ENCODE measurements at places on chromosomes 6 and 20. TPM values are rescaled to one million over a fixed set of nuclear protein-coding genes. Genes with fewer than 3 reads are reported as not detected.
A peak's percentile ranks its signal among the peaks of the same experiment; 100 is the strongest.

The SLC17A1 gene
- total RNA-seq, result not detected

DNA sequence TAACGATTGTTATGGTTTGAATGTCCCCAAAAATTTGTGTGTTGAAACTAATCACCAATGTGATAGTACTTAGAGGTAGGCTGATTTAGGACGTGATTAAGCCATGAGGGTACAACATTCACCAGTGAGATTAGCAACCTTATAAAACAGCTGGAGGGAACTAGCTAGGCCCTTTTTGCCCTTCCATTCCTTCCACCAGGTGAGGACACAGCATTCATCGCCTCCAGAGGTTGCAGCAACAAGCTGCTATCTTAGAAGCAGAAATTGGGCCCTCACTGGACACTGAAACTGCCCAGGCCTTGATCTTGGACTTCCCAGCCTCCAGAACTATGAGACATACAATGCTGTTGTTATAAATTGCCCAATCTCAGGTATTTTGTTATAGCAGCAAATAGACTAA is 340.7 kb upstream of the JARID2 start:
- H3K4me3 ChIP-seq, result no peak overlapping the region
- no peaks in the 10 kb centered on the region for H3K4me1 ChIP-seq
- no peaks in the 10 kb centered on the region for H3K27me3 ChIP-seq
- H3K36me3 ChIP-seq, result no peaks in the 10 kb centered on the region

DNA sequence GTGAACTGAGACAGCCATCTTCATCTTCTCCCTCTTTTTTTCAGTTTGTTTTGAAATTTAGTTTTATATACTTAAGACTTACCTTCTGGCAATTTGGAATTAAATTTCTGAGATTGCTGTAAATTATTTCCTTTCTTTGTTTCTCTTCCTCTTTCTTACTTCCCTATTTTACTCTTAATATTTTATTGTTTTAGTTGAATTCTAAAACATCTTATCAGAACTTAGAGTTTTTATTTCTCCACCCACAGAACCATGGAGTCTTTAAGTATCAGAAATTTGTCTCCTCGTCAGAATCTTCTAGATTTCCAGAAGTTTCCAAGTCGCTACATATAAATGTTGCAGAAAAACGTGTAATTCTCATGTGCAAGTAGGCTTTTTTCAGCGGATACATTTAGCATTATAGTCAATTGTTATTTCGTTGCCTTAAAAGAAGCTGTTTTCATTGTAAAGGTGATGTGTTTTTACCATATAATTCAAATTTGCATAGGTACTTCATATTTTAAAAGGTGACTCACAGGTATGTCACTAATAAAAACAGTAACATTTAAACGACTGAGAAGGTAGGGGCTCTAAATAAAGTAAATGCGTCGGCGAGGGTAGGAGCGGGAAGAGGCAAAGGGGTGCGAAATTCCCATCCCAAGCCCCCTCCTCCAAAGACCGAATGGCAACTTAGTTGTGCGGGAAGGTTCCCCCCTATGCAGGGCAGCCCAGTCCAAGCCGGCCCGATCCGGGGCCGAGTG is 866 bp upstream of the MYO6 start:
- H3K36me3 ChIP-seq, result no peaks in the 10 kb centered on the region
- peak overlapping the region; percentile 85 for H3K27ac ChIP-seq
- H3K27me3 ChIP-seq, result no peaks in the 10 kb centered on the region
- peak overlapping the region; percentile 99 for H3K4me3 ChIP-seq

DNA sequence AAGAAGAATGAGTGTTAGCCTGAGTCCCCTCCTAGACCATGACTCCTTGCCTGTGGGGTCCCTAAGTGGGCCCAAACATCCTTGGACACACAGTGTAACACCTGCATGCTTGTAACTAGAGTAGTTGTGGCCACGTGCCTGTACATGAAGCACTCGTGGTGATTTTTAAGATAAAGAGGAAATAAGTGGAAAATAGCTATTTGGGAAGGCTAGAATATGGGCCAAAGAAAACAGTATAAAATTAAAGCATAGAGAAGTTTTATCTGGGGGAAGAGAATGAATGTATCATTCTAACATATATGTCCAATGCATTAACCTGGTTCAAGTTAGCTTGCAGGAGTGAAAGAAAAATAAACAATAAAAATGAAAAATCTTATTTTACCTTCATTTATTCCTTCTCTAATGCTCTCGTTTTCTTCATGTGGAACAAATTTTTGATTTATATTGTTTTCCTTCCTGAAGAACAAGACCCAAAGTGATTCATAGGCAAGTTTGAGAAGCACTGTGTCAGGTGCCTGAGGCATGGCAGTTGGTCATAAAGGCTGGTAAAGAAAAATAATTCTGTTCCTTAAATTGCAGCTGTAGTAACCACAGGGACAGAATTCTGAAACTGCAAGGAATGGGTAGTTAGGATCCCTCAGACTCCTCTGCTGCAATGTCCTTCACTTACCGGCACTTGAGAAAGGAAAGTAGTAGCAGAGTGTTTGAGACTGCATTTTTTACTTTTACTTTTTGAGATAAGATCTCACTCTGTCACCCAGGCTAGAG is 8.5 kb upstream of the CST3 start:
- H3K4me3 ChIP-seq, result no peak overlapping the region
- DNase-seq, result no peak
- no peak overlapping the region for H3K27ac ChIP-seq
- no peaks in the 10 kb centered on the region for H3K27me3 ChIP-seq
- no peaks in the 10 kb centered on the region for H3K36me3 ChIP-seq

DNA sequence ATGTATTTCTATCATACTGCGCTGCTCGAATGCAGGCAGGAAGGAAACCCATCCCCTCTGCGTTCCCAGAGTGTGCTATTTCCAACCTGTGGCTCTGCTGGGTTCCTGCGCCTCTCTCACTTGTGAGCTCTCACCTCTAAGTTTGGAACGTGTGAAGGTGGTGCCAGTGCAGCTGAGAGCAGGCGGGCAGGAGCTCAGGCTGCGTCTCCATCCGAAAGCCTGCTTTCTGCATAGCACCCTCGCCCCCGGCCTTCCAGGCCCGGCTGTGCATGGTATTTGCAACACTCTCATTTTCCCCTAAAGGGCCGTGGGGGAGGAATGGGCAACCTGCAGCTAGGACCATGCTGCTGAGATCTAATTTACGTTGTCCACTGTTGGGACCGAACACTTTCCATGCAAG is 288.0 kb upstream of the TSHZ2 start:
- H3K27ac ChIP-seq, result no peak overlapping the region
- H3K4me1 ChIP-seq, result peaks cover 9% of the 10 kb centered on the region
- no peaks in the 10 kb centered on the region for H3K27me3 ChIP-seq
- H3K36me3 ChIP-seq, result no peaks in the 10 kb centered on the region

DNA sequence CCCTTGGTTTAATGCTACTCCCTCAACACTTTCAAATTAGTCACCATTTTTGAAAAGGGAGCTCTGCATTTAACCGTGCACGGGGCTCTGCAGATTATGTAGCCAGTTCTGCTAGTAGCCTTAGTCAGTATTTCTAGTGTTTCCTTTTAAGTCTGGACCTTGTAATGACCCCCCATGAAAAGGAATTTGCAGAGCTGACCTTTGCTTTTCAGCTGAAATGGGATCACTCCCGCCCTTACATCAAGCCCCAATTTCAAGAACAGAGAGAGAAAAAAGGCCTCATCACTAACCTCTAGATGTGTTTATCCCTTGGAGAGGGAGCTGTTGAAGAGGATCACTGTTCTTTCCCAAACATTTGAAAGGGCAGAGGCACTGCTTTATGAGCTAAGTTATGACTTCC is 490.7 kb upstream of the BTBD3 start:
- no peak for DNase-seq
- no peaks in the 10 kb centered on the region for H3K27me3 ChIP-seq
- no peak overlapping the region for H3K4me3 ChIP-seq
- H3K36me3 ChIP-seq, result no peaks in the 10 kb centered on the region
- no peaks in the 10 kb centered on the region for H3K4me1 ChIP-seq

GRCh38 chr6:147559006-147559405 is 50.5 kb downstream of the SAMD5 start:
- H3K4me1 ChIP-seq, result peaks cover 8% of the 10 kb centered on the region
- no peak overlapping the region for H3K27ac ChIP-seq
- DNase-seq, result no peak
- no peak overlapping the region for H3K4me3 ChIP-seq

- DNase-seq, result no peak
- H3K4me3 ChIP-seq, result no peak overlapping the region
- no peaks in the 10 kb centered on the region for H3K36me3 ChIP-seq
- H3K27me3 ChIP-seq, result no peaks in the 10 kb centered on the region
These were observed 91.1 kb upstream of the THBS2 start for GRCh38 chr6:169344750-169345065.

- peak; percentile 69 for DNase-seq
- no peaks in the 10 kb centered on the region for H3K36me3 ChIP-seq
- H3K4me3 ChIP-seq, result peak within 1 kb of the TSS; percentile 44
- H3K27ac ChIP-seq, result peak within 1 kb of the TSS; percentile 12
- no peaks in the 10 kb centered on the region for H3K27me3 ChIP-seq
These were observed at the start of gene CD83 for GRCh38 chr6:14117158-14118090. TSS of gene CD83 (plus strand) at chr6:14117772. CDS start at chr6:14117812, 40 bp downstream.

DNA sequence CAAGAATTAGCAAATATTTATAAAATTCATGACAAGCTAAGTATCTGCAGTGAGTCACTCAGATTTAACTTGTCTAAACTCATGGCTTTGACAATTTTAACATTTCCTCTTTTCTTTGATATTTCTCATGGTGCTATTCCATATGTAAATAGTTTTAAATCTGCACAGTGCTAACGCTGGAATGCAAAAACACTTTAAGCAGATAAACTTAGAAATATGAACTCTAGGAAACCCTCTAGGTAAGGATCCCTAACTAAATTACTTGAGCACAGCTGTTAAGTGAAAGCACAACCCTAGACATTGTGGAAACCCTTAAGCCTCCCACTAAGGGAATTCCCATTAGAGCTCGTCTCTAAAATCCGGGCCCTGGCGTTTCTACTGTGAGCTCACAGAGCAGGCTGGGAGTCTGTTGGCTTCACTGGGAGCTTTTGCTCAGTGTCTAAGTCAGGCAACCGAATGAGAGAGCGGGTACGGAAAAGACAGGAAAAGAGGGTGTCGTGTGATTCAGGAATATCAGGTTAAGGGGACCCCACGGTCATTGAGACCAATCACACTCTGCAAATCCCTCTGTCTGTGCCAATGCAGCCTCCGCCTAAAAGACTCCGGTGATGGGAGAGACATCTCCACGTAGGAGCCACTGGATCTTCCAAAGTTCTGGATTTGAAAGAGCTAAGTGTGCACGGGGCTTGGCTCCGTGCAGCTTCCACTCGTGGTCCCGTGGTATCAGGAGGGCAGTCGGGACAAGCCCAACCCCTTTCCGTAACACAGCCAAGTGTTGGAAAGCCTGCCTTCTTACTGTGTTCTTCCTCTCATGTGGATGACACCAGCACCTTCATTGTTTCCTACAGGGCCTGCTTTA is 112.3 kb upstream of the RPS6KA2 start:
- no peaks in the 10 kb centered on the region for H3K4me1 ChIP-seq
- H3K27me3 ChIP-seq, result no peaks in the 10 kb centered on the region
- DNase-seq, result no peak
- no peak overlapping the region for H3K4me3 ChIP-seq

The FAM162B gene
- 17.2 TPM for total RNA-seq

DNA sequence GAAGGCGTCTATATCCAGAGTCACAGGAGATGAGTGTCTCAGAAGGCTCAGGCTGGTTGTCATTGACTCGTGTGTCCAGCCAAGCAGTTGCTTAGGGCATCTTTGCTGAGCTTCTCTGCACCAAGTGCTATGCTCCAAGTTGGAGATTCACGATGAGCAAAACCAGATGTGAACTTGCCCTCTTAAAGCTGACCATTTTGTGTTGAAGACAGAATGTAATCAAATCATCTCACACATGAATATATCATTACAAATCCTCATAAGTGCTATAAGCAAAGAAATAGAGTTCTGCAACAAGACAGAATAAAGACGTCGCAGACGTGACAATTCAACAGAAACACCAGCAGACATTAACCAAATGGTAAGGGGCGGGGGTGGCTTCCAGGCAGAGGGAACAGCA is 103.9 kb downstream of the ALDH8A1 start:
- no peaks in the 10 kb centered on the region for H3K36me3 ChIP-seq
- H3K4me1 ChIP-seq, result no peaks in the 10 kb centered on the region
- H3K4me3 ChIP-seq, result no peak overlapping the region
- DNase-seq, result no peak

The WFDC12 gene
- total RNA-seq, result not detected

- no peak overlapping the region for H3K27ac ChIP-seq
- H3K4me1 ChIP-seq, result no peaks in the 10 kb centered on the region
- H3K4me3 ChIP-seq, result no peak overlapping the region
- H3K36me3 ChIP-seq, result no peaks in the 10 kb centered on the region
- H3K27me3 ChIP-seq, result no peaks in the 10 kb centered on the region
These were observed 11.6 kb upstream of the TAGAP start for GRCh38 chr6:159056432-159056831.

DNA sequence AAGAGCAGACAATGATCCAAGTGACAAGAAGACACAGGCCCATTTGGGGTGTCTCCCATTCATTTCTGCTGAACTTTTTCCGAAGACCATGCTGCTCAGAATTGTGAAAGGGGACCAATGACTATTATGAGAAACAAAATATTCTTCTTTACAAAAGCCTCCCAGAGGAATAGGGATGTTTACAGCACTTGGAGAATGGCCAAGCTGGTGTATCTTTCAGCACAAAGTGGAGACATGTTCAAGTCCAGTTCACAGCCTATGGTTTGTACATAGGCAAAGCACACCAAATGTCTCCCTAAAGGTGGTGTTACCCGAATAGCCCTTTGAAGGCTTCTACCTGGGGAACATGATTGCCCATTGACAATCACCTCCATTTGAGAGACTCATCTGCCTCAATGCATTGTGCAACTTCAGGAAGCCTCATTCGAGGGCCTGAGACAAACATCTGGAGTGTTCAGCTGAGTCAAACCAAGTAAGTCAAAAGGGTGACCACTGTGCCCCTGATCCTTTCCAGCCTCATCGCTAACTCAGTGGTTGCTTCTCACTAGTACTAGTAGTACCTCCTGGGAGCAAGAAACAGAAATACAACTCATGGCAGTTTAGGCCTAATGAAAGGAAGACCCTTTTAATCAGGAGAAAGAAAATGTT is 451.0 kb upstream of the MARCKS start:
- H3K4me1 ChIP-seq, result no peaks in the 10 kb centered on the region
- no peaks in the 10 kb centered on the region for H3K27me3 ChIP-seq
- no peak for DNase-seq
- H3K4me3 ChIP-seq, result no peak overlapping the region

DNA sequence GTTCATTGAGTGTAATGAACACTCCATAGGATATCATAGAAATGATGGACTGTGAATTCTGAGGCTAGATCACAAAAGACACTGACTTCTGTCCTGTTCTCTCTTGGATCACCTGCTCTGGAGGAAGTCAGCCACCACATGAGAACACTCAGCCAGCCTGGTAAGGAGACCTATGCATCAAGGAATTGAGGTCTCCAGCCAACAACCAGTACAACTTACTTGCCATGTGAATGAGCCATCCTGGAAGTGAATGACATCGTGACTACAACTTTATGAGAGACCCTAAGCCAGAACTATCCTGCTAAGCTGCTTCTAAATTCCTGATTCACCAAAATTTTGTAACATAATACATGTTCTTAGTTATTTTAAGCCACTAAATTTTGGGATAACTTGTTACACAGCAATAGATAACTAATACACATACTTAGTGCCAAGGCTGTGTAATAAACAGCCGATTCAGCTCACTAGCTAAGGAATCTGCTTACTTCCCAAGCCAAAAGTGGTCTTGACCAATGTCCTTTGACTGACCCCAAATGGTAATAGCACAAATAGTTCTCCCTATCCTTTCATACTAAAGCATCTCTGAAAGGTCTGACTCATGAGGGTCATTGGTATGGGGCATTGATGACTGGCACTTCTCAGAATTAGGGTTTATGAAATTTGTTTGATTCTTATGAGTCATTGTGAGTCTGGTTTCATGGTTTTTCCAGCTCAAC is 6.9 kb upstream of the CTNNBL1 start:
- H3K27ac ChIP-seq, result no peak overlapping the region
- no peaks in the 10 kb centered on the region for H3K4me1 ChIP-seq
- no peaks in the 10 kb centered on the region for H3K27me3 ChIP-seq
- no peak for DNase-seq

The TRIM15 gene
- not detected for total RNA-seq

Measured in thyroid gland (tissue), 4 donors.